Gastroesophageal sphincter (tissue), 4 donors: ENCODE measurements at places on chromosomes 7 and 10.

- no peak for ATAC-seq
Measured at GRCh38 chr7:147145194-147145593, 1028.6 kb downstream of the CNTNAP2 start.

DNA sequence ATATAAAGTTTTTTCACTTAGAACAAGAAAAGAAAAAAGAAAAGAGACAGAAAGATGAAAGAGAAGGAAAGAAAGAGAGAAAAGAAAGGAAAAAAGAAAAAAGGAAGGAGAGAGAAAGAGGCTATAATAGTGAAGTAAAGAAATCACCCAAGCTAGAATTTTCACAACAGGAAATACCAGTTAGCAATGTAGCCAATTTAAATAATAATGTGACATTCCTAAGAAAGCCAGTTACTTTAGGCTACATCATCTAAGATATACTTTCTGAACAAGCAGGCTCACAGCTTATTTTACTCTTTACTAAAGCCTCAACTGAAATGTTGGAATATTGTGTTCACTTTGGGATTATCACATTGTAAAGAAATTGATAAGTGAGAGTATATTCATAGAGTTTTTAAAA is 53.6 kb downstream of the GPR37 start:
- ATAC-seq, result no peak

- ATAC-seq, result no peak
Measured at GRCh38 chr7:16921151-16921550, 39.4 kb upstream of the AGR3 start.

- no peak for ATAC-seq
Measured at GRCh38 chr10:129728905-129729795, 234.9 kb downstream of the EBF3 start.

GRCh38 chr10:33137356-33138005 is 179.5 kb upstream of the ITGB1 start:
- no peak for ATAC-seq

DNA sequence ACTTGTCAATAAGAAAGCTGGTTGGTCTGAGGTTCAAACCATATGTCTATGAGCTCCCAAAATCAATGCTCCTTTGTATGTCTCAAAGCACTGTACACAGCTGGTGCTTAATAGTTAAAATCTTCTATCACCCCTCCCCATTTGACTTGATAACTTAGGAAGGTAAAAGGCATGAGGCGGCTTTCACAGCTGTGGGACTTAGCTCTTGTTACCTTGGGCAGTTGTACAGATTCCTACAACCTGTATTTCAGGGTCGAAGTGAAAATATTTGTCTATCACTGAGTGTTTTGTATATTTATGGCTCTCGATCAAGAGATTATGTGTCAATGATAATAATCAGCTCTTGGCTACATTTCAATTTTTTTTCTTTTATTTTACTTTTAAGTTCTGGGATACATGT is 992 bp upstream of the KIFBP start:
- no peak for ATAC-seq

DNA sequence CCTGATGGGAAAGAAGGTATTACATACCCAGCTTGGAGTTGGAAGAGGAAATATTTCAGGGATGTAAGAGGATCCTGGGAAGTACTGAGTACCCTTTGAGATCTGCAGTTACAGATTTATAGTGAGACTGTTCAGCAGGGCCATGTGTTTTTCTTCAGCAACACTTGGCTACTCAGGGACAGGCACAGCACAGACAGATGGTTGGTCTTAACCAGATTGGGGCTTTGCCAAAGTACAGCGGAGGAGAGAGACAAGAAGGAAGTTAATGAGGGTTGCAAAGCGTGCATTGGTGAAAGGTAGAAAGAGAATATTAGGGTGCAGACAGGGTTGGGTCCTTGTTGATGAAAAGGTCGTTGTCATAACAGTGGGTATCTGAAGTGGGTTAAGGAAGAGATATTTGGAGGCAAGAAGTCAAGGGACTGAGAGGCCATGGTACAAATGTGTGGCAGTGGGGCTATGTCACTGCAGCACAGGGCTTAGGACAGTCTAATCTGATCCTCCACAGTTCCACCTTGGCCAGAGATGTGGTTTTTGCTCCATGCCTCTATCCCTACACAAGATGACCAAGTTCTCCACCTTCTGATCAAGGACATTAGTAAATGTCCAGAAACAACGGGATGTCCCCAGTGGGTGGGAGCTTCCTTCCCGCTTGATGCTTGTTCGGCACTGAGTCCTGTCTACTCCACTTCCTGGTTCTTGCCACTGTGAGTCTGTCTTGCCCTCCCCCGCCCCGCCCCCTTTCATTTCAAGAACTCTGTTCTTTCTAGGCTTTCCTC is 18.9 kb upstream of the DNAJC1 start:
- no peak for ATAC-seq
